Skin of body (tissue), 3 donors: ENCODE measurements at places on chromosomes 2 and 18. TPM values are rescaled to one million over a fixed set of nuclear protein-coding genes. Genes with fewer than 3 reads are reported as not detected.

DNA sequence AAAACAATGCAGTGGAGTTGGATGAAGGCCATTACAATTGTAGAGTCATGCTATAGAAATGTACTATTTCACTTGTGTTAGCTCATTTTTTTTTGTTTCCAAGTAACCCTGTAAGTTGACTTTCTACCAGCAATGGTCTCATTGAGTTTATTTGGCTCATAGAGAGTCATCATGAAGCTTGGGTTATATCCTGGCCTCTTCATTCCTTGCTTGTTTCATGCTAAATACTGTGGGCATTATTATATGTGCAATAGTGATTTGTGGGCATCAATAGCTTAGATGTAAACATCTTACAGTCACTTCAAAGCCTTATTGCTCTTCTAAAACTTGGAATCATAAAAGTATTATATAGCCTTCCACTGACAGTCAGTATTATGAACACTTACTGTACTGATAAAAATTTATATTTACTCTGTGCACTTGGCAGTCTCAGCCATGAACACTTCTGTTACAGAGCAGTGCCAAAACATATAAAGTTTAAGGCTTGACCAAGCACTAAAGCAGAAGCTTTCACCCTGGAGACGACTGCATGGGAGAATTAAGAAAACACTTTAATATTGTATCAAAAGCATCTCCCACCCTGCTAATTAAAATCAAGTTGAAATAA is 751.2 kb downstream of the SATB2 start:
- peak; percentile 64 for DNase-seq

DNA sequence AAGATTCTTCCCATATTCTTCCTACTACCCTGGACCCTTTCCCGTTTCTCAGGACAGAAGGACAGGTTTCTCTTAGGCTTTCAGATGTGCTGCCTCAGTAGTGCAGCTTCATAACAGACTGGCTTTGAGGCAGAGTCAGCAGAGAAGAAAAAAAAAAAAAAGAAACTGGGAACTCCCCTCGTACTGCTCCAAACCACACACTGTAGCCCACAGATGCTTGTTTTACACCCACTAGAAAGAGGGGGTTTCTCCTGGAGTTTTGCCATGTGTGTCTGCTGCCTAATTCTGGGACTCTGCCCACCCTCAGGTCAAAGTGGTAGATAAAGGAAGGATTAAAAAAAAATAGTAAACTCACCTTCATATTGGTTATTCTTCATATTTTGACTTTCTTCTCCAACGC is 95.9 kb downstream of the NCOA1 start:
- no peak for DNase-seq

DNA sequence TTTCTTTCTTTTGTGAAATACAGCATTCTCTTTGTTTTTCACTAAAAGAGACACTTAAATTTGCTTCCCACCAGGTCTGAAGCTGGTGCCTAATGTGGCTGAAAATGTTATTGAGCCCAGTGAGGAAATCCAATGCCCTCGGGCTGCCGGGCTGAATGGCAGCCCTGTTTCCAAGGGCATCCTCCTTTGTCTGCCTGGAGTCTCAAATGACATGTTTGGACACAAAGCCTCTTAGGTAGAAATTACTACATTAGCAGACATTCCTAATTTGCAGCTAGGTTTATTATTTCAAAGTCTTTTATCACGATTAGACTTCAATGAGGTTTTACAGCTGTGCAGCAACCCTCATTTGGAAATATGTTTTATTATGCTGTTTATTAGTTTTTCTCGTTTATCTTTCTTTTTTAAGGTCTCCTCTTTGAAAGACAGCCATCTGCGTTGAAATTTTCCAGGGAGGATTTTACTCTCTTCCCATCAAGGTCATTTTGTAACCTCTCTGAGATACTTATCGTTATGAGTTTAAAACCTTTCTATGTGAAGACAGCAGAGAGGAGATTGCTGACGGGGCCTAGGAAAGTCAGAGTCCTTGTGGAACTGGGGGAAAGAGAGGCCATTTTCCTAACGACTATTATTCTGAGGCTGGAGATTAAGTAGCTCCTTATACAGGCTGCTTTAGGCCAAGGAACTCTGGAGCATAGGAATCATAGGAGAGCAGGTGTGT is 59.0 kb upstream of the ZNF532 start:
- no peak for DNase-seq

GRCh38 chr2:10120877-10121574 is 1.5 kb upstream of the RRM2 start:
- DNase-seq: no peak

- DNase-seq: peak; percentile 33
These were observed 173.6 kb downstream of the BCL2 start for GRCh38 chr18:63145851-63146555.

DNA sequence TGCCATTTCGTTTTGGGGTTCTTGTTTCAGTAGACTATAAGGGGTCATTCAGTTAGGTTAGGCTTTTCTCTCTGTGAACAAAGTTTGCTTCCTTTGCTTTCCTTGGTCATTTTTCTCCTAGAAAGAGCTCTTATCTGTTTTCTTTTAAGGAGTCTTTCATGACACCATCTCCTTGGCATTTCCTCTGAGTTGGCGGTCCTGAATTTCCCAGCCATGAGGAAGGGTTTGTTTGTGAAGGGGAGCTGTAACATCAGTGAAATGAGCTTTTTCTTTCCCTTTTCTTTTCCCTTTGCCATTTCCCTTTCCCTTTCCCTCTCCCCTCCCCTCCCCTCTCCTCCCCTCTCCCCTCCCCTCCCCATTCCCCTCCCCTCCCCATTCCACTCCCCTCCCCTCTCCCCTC is 61.7 kb downstream of the MAP4K4 start:
- peak; percentile 46 for DNase-seq

- DNase-seq: no peak
These were observed 142.5 kb downstream of the NCK2 start for GRCh38 chr2:105887256-105887655.

DNA sequence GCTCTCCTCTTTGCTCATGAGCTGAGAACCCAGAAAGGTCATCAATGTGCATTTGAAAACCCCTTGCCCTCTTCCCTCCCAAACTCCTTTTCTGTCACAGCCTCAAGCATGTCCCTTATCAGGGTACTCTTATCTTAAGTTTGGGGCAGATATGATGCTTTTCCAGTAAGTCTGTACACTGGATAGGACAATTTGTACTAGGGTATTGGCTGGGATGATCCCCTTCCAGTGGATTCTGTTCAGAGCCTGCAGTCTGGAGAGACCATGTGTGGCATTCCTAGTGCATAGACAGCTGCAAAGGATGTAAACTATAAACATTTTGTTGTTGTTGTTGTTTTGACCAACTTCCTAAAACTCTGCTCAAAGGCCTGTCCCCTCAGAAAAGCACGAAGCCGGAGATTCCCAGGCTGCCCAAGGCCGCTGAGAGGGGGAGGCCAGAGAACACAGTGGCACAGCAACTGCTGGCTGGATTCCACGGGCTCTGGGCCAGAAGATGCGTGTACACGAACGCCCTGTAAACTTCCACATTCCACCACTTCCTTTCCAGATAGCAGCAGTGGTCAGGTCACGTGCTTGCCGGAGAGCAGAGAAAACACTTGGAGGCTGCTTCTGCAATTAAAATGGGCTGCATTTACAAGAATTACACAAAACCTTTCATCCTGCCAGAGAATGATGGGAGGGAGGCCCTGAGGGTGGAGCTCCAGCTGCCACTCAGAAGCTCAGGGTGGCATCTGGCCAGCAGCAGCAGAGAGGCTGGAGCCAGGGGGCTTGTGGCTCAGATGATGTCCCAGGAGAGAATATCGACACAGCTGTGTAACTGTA is 42.1 kb downstream of the BMP10 start:
- DNase-seq: peak; percentile 99

DNA sequence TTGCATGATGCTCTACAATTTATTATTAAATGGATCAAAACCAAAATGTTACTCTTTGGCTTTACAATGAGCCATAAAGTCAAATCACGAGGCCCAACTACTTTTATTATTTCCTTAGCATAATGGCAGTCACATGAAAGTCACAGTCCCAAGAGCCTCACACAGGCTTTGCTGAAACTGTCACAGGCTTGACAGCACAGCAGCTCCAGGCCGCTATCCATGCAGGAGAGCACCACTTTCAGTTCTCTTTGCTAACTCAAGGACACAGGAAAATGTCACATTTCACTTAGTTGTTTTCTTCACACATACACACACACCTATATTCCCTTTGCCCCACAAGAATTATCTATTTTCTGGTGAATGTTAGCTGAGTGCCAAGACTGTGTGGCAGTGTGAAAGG is 11.1 kb upstream of the MSGN1 start:
- no peak for DNase-seq

The CFC1 gene
- not detected for total RNA-seq

The MOCOS gene
- 1.6 TPM for total RNA-seq

The RIF1 gene
- 58.3 TPM for total RNA-seq

The EFR3B gene
- 4.9 TPM for total RNA-seq

The MAIP1 gene
- 12.8 TPM for total RNA-seq
